ENCODE measurements at places on chromosomes 5 and 9.

DNA sequence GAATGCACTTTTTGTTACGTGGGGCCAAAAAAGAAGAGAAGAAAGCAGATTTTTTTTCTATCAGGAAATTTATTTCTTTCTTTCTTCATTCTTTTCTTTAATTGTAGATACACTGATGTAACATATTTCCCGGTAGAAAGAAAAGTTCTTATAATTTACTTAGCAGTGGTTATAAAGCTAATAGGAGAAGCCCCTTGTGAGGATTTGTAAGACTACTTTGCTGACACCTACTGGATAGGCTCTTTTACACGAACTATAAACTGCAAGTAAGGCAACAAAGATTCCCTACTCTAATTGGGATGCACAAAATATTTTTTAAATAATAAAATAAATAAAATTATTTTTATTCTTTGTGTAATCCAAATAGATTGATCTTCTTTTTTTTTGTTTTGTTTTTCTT, 284.4 kb downstream of the DNAH5 start:
- no peak for DNase-seq

DNA sequence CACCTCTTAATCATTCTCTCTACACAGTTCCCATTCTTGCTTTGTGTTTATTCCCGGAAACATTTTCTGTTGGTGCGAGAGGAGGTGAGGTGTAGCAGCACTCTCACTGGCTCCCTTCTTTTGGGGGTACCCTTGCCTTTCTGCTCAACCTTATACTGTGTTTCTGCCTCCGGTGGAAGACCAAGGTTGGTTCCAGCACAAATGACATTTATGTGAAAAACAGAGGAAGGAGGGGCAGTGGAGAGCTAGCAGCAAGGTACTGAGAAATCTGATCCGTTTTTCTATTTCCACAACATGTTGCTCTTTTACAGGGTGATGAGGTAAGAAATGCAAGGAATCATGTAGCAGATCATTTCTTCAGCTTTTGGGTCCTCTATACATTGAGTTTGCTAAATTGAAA, 648.0 kb upstream of the DMAC1 start:
- DNase-seq = no peak

- no peak for DNase-seq
These were observed 288.6 kb upstream of the C9orf72 start for GRCh38 chr9:27861887-27862286.

DNA sequence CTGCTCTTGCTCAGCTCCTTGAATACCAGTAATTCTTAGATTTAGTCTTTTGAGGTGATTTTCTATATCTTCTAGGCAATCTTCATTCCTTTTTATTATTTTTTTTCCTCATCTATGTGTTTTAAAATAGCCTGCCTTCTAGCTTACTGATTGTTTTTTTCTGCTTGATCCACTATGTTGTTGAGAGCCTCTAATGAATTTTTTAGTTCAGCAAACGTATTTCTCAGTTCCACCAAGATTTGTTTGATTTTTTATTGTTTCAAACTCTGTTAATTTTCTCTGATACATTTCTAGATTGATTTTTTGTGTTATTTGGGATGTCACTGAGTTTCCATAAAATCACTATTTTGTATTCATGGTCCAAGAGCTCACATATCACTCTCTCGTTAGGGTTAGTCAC, 9.5 kb downstream of the POLK start:
- DNase-seq = no peak

DNA sequence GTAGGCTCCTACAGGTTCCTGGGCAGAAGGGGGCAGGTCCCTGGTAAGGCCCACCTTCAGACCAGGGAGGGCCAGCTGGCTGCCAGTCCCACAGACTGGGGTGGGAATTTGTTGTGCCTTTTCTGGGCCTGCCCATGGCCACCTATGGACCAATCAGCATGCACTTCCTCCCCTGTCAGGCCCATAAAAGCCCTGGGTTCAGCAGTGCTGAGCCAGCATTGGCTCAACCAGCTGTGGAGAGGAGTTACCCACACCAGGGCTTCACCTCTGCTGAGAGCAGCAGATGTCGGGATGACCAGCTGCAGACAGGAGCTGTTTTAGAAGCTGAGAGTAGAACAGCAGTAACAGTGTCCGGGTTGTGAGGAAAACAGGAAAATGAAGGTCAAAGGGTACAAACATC, 373.4 kb upstream of the ACO1 start:
- no peak for DNase-seq

- DNase-seq = no peak
These were observed 93.1 kb downstream of the OLFM1 start for GRCh38 chr9:135180586-135180985.

GRCh38 chr9:15438891-15439290, 16.2 kb downstream of the SNAPC3 start:
- DNase-seq = no peak

DNA sequence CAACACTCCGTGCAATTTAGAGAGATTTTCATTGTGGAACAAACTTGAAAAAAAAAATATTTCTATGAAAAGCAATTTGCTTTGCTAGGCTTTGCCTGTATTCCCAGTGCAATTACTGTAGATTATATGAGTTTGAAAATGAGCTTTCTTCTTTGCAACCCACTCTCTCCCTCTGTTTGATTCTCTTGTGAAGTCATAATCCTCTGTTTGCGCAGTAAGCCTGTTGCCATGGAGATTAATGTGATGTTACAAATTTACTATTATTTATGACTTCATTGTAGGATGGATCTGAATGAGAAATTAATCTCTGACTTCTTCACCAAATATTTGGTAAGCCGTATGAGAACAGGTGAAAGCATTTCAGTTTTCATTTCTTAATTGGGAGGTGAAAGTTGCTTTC, 320.3 kb downstream of the SPATA31D1 start:
- DNase-seq = no peak

DNA sequence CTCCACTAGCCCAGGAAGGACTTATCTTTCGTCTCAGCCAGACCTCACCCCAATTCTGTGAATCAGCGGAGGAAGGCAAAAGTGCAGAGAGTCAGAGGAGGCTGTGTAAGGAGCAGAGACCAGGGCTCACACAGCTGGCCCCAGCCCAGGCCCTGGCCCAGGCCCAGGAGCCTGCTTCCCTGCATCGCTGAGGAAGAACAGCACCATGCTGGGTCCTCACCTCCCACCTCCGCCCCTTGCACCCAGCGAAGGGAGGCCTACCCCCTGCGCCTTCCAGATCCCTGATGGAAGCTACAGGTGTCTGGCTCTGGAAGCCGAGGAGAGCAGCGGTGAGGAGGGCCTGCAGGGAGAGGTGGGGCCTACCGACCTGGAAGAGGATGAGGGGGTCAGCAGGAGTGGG, 22.3 kb upstream of the SYNPO start:
- no peak for DNase-seq

All from SK-N-SH (cell line).